Renal cortical epithelial cell (primary cell): ENCODE measurements at places on chromosomes 11 and 22.
A peak's percentile ranks its signal among the peaks of the same experiment; 100 is the strongest.

- DNase-seq: no peak
These were observed 34.9 kb downstream of the CD44 start for GRCh38 chr11:35173616-35174566.

DNA sequence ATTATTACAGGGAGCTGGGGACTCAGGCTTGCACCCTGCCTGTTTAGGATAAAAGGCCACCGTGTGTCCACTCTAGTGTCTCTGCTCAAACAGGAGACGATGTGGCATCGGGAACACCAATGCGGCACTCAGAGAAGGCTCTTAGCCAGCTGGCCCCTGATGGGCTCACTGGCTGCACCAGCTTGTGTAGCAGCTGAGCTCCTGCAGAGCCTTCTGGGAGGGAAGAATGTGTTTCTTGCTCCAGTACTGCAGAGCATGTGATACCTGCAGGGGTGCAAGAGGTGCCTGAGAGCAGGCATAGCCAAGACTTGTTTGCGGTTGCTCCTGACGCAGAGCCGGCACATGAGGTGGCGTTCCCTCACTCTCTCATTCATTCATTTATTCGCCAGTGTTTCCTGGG lies 44.4 kb upstream of the KCNQ1OT1 start:
- no peak for DNase-seq

DNA sequence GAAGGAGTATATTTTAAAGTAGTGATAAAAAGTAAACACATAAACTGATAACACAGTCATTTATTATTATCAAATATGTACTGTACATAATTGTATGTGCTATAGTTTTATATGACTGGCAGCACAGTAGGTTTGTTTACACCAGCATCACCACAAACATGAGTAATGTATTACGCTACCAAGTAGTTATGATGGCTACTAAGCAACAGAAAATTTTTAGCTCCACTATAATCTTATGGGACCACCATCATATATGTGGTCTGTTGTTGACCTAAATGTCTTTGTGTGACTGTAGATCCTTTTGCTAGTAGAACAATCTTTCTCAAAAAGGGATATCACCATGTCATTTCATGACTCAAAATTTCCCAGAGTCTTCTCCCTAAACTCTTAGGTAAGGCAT lies 93.5 kb downstream of the LARGE2 start:
- no peak for DNase-seq

DNA sequence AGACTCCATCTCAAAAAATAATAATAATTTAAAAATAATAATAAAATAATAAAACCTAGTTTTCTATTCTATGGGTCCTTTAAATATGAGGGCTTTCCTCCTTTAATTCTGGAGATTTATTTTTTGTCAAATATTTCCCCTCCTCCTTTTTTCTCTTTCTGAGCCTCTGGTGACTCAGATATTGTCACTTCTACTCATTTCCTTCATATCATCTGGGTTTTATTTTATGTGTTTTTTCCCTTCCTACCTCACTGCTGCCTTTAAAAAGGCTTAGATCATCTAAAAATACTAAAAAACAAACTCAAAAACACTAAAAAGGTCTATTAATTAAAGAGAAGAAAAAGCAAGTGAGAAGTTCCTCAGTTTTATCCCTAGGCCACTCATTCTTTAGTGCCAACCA lies 138.9 kb downstream of the SPON1 start:
- no peak for DNase-seq

- no peak for DNase-seq
These were observed 3.4 kb downstream of the FJX1 start for GRCh38 chr11:35621620-35622019.

- DNase-seq: peak; percentile 66
These were observed 35.0 kb upstream of the OR9G4 start for GRCh38 chr11:56783448-56784041.

- no peak for DNase-seq
These were observed 80.1 kb downstream of the EFCAB6 start for GRCh38 chr22:43731988-43732387.
